Left ventricle myocardium inferior (tissue), 1 donor: ENCODE measurements at places on chromosomes 13 and 19.

DNA sequence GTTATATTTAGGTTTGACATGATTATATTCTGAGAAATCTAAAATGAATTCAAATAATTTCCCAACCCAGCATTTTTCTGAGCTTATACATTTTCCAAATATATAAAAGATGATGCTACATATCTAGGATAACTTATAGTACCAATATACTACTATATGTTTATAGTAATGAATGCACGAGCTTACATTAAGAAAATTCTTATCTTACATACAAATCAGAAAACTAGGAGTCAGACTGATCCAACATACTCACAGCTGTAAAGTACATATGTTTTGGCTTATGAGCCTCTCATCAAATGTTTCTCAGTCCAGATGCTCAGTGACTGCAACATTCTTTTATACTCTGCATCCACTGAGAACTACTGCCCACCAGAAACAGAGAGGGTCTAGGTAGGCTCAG is 491.3 kb upstream of the KLF12 start:
- no peak for DNase-seq

- DNase-seq: no peak
Observed at GRCh38 chr13:79406597-79406908, 498 bp upstream of the RBM26 start.

GRCh38 chr13:27236478-27236877 is 14.9 kb upstream of the RPL21 start:
- DNase-seq: no peak

DNA sequence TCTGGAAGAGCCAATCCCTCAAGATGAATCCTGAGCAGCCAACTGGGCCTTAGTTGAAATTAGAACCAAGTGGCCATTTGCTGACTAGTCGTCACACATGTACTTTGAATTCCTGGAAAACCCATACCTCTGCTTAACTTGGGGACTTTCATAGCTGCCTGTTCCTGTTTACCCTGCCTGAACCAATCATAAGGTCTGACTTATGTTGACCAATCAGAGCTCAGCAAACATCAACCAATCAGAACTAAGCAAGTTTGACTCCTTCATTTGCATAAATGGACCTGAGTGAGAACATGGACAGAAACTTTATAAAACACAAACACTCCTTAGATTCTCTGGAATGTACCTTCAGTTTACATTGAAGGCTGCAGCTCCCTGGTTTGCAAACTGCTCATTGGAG is 50.8 kb downstream of the LATS2 start:
- no peak for DNase-seq

- no peak for DNase-seq
Observed at GRCh38 chr19:6412447-6413091, 12.0 kb downstream of the KHSRP start.

GRCh38 chr13:109869312-109870237 is 83.2 kb upstream of the IRS2 start:
- DNase-seq: peak; percentile 81

DNA sequence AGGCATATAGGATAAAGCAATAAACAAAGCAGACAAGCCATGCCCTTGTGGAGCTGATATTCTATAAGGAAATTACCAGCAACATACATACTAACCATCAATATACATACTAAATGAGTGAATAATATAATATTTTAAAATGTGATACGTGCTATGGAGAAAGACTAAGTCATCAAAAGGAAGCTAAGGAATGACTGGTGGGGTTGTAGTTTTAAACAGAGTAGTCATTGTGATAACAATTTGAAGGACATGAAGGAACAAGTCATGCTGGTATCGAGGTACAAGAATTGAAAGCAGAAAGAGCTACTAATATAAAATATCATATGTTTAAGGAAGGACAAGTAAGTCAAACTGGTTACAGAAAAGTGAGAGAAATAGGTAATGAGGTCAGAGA is 894.9 kb upstream of the PCDH9 start:
- DNase-seq: no peak
